NT2/D1 (cell line): ENCODE measurements at places on chromosomes 3 and 15.

DNA sequence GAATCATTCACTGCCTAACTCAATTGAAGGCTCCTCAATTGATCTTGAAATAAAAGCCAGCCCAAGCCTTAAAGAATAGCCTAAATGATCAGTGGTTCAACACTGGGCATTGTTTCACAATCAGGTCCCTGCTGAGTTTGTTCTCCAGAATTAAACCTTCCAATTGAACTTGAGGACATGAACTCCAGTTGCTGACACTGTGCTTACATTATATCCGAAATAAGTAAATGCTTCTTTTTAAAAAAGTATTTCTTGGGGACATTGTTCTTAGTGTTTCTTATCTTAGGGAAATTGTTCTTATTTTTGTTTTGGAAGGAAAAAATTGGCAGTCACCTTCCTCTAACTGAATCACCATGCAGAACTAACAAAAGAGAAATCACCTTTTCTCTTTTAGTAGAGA, 450.2 kb downstream of the RBMS3 start:
- no peak for DNase-seq

- no peak for DNase-seq
Measured at GRCh38 chr3:14231998-14232501, 53.4 kb downstream of the LSM3 start.

- DNase-seq: peak; percentile 6
Measured at GRCh38 chr15:85380812-85381642, 624 bp downstream of the AKAP13 start.

DNA sequence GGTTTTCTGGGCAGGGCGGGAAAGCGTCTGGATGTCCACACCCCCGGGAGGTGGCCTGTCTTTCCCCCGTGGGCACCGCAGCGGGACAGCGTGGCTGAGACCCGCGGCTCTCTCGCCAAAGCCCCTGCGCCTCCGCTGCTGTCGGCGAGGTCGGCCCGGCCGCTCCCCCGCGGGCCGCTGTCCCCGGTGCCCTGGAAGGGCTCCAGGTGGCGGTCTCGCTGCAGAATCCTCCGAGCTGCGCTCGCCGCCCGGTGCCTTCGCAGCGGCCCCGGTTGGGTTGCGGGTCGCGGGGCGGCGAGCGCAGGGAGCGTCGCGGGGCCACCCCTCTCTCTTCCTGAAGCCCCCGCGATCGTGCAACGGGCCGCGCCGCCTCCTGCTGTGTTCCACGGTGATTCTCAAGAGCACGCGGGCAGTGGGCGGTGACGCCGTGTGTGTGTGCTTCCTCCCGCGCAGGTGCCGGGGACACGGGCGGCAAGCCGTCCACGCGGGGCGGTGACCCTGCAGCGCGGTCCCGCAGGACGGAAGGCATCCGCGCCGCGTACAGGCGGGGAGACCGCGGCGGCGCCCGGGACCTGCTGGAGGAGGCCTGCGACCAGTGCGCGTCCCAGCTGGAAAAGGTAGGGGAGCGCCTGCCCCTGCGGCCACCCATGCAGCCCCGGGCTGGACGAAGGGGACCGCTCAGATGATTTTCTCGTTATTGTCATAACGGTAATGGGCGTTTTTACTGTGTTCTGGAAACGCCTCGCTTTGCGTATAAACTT, 54.4 kb downstream of the LRRK1 start:
- DNase-seq: no peak

DNA sequence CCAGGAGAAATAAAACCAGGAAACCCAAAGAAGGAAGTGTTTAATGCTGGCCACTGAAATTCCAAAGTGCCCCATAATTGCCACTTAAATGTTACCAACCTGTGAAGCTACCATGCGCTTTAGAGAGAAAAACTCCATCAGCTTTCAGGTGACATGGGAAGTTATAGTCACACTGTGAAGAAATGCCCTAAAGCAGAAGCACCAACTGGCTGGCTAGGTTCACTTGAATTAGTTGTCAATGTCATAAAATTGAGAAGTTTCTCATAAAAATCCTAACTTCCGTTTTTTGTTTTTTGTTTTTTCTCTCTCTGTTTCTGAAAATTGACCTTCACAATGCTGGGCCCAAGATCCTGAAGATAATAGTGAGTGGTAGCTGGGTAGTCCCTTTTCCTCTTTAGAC, 167.9 kb upstream of the CTNNB1 start:
- no peak for DNase-seq

- no peak for DNase-seq
Measured at GRCh38 chr15:84810073-84810840, 6.9 kb upstream of the ALPK3 start.

DNA sequence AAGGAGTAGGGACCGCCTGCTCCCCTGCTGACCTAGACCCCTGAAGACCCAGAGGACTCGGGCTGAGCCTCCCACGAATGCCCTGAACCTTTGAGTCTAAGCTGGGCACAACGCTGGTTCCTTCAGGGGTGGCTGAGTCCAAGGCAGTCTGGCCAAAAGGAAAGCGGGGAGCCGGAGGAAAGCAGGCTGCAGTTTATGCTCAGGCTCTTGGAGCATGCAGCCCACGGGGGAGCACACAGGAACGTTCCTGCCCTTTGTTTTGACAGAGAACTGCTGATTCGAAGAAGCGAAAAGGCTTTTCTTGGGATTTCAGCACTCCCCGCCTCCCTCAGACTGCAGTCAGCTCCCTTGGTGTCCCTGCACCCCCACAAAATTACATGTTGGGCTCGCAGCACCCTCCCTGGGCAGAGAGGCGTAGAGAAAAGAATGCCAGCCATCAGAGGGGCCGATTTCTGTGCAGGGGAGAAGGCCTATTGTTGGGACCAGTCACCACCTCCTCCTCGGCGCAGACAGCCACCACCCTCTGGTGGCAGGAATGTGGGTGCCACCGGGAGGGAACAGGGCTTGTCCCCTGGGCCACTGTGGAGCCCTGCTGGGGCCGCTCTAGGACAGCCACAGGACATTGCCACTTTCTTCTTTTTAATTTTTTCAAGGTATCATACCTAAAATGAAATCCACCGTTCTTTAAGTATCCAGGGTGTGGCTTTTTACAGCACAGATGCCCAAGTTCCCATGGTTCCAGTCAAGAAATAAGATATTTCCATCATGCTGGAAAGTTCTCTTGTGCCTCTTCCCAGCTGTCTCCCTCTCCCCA, 72.2 kb downstream of the SMAD6 start:
- peak; percentile 87 for DNase-seq

DNA sequence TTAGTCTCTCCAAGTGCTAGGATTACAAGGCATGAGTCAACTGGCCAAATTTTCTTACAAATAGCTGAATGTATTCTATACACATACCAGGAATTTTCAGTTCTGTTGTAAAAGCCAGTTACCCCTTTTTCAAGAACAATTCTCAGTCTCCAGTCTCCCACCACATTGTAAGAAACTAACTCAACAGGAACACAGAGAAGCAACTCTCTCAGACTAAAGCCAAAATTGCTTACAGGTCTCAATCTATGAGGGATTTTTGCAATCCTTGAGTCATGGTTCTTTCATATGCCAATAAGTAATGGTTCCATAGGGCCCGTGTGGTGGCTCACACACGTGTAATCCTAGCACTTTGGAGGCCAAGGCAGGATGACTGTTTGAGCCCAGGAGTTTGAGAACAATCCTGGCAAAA, 8.5 kb downstream of the IP6K2 start:
- no peak for DNase-seq

GRCh38 chr15:99584081-99584600, 18.4 kb downstream of the MEF2A start:
- no peak for DNase-seq

- DNase-seq: no peak
Measured at GRCh38 chr15:79798311-79798710, 98.5 kb downstream of the MTHFS start.
